ENCODE measurements at places on chromosomes 3 and 15.
A peak's percentile ranks its signal among the peaks of the same experiment; 100 is the strongest.

DNA sequence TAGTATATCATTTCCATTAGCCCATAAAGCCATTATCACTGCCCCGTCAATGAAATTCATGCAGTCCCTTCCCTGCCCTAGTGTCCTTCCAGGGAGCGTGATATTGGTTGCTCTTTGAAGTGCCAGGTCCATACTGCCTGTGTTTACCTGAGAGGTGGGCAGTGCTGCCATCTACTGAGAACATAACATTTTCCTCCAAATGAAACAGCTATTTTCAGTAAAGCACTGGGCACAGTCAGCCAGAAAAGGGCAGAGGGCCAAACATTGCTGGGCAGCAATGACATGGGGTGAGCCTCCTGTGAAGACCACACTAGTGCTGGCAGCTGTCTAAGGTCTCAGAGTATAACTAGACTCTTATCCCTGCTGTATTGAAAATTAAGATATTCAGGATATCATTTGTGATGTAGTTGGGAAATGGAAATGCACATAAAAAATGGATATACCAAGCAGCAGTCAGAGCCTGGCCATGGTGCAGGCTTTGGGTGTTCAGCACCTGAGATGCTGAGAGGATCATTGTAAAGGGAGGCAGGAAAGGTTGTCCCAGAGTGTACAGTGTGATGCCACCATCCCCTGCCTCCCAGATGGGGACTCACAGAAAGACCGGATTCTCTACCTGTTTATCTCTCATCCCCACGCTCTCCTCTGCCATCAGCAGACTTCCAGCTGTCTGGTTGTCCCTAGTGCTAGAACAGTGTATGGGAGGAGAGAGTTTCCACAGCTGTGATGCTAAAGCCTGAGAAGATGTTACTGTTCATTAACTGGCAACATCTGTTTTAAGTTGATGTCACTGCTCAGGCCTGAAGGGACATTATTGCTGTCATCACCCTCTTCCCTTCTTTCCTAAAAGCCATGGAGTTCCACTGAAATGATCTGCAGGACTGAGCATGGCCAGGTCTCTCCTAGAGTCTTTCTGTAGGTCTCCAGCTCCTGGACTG lies 108.8 kb downstream of the ARNT2 start:
- no peak for DNase-seq

GRCh38 chr3:58414538-58415197 lies 19.0 kb downstream of the PDHB start:
- no peak for DNase-seq

- DNase-seq, result peak; percentile 2
Observed at GRCh38 chr3:167394003-167394402, 13.9 kb upstream of the ZBBX start.

DNA sequence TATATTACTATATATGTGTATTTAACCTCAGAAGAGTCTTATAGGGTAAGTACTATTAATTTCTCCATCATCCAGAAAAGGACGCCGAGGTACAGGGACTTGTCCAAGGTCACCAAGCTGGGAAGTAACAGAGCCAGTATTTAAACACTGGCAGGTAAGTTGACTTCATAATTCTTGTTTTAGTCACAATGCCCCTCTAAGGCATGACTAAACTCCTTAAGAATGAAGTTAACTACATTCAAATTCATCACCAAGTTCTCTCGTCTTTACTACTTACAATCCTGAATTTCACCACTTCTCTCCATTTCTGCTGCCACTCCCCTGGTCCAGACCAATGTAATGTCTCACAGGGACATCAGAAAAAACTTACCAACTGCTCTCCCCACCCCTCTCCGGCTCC lies 312.1 kb downstream of the GRM7 start:
- DNase-seq, result no peak

- no peak for DNase-seq
Observed at GRCh38 chr3:63029921-63030320, 154.7 kb upstream of the CADPS start.

GRCh38 chr3:16936676-16937230 lies 52.0 kb downstream of the PLCL2 start:
- DNase-seq, result no peak

- no peak for DNase-seq
Observed at GRCh38 chr3:127953091-127954035, 38.3 kb downstream of the KBTBD12 start.

DNA sequence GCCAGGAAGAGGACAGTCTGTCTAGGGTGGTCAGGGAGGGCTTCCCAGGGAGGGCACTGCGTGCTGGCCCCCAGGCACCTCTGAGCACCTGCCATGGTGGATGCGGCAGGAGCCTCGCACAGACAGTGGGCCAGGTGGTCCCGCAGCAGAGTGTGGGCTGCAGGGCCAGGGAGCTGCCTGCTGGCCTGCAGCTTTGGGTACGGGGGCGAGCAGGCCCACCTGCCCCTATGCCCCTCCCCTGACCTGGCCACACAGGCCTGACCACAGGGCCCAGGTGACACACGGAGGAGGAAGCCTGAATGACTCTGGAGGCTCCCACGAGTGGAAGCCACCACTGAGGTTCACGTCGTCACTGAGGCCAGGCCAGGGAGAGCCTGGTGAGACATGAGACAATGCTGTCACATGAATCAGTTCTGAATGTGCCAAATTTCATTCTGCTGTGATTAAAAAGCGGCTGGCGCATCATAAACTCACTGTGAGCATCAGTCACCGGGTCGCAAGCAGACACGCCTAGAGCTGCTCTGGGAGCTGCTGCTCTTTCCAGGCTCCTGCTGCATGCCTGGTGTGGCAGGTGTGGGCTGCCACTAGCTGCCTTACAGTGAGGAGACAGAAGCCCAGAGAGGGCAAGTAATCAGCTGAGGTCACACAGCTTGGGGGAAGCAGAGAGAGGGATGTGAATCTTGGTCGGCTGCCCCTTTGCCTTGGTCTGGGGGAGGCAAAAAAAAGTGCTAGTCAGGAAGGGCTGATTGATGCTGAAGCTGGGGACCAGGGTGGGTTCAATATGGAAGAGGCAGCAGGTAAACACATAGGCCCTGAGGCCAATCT lies 39.5 kb upstream of the IQSEC1 start:
- no peak for DNase-seq

DNA sequence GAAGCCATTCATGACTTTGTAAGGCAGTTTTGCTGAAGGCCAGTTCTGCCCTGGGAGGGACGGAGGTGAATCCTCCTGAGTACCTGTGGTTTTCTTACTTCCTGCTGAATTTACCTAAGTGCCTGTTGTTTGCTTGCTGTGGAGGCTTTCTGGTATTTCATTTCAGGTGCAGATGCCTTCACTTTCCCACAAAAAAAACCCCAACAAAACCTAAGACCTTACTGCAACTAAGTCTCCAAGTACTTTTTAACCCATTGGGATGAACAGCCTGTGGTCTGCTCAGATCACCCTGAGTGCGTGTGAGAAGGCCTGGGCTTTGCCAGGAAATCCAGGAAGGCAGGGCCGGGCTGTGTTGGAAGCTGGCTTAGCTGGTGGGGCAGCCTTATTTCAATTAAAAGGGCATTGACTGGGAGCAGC lies 65.3 kb downstream of the IGF1R start:
- no peak for DNase-seq

GRCh38 chr15:99671926-99672635 lies 61.2 kb downstream of the LYSMD4 start:
- DNase-seq, result no peak

DNA sequence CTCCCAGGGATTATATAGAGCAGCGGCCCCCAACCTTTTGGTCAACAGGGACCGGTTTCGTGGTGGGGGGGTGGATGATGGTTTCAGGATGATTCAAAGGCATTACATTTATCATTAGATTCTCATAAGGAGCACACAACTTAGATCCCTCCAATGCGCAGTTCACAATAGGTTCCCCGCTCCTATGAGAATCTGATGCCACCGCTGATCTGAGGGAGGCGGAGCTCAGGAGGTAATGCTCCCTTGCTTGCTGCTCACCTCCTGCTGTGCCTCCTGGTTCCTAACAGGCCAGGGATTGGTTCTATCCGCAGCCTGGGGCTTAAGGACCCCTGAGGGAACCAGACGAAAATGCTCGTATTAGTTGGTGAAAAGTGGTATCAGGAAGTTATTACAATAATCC lies 1.3 kb upstream of the HACD2 start:
- DNase-seq, result peak; percentile 64

- no peak for DNase-seq
Observed at GRCh38 chr3:72352176-72352575, 496.1 kb downstream of the SHQ1 start.
